Esophagus muscularis mucosa (tissue), 4 donors: ENCODE measurements at places on chromosomes 12 and 14. TPM values are rescaled to one million over a fixed set of nuclear protein-coding genes. Genes with fewer than 3 reads are reported as not detected.
A peak's percentile ranks its signal among the peaks of the same experiment; 100 is the strongest.

CCDC38 gene
- total RNA-seq, result not detected

DNA sequence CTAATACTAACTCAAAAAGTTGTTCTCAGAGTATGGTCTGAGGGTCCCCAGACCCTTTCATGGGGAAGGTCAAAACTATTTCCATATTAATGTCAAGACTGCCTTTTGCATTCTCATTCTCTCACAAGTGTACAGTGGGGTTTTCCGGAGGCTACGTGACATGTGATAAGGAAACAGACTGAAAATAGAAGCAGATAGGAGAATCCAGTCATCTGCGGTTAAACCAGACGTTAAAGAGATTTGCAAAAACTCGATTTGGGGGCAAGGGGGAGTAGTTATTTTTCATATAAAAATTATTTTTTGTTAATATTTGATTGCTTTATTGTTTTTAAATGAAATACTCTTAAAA is 1.0 kb upstream of the NAP1L1 start:
- DNase-seq, result no peak

DNA sequence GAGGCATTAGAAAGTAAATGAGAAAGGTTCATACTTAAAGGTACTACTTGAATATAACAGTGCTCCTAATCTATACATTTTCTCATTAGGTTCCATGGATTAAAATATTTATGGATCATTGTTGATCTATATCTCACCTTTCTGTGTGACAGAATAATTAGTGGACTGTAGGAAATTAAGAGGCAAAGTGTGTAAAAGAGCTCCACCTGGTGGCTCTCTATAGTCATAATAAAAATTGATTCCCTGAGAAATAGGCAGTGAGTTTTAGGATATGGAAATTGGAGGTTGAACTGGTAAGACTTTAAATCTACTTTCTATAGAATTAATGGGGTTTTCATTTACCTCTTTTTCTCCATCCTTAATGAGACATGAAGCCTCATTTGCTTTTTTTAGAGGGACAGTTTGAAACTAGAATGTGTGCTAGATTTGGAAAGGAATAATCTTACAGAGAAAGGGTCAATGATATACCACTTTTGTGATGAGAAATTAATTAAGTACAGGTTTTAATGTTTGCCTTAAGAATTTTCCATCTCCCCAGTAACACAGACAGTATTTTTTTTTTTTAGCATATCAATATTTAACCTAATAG is 11.8 kb upstream of the DERA start:
- DNase-seq, result no peak

GARIN6 gene
- not detected for total RNA-seq

CCDC197 gene
- total RNA-seq, result not detected

GRCh38 chr12:54431911-54432814 is 13.1 kb upstream of the ITGA5 start:
- no peak for DNase-seq

TRHDE gene
- 0.63 TPM for total RNA-seq

- DNase-seq, result no peak
Measured at GRCh38 chr14:93493054-93493453, 62.3 kb downstream of the UNC79 start.

- DNase-seq, result no peak
Measured at GRCh38 chr12:97639702-97640101, 177.1 kb downstream of the RMST start.

CNTN1 gene
- 63.1 TPM for total RNA-seq

KRT75 gene
- total RNA-seq, result not detected

DNA sequence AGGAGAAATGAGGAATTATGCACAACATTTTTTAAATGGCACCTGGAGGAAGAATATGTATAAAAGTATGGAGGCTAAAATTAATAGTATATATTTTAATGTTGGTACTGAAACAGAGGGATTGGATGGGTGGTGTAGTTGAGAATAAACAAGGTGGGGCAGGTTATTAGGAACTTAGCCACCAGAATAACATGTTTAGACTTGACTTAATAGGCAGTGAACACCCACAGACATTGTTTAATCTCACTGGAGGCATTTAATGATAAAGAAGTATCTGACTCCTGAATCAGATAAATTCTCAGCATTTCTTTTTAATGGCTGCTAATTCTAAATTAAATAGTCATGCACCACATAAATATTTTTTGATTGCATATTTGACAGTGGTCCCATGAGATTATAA is 139.7 kb downstream of the CNTN1 start:
- no peak for DNase-seq

GRCh38 chr12:109589691-109590245 is 16.2 kb downstream of the MVK start:
- no peak for DNase-seq

GRCh38 chr14:33370426-33370825 is 431.7 kb downstream of the NPAS3 start:
- DNase-seq, result no peak

ERBB3 gene
- total RNA-seq, result 16.9 TPM

GSC gene
- not detected for total RNA-seq

DNA sequence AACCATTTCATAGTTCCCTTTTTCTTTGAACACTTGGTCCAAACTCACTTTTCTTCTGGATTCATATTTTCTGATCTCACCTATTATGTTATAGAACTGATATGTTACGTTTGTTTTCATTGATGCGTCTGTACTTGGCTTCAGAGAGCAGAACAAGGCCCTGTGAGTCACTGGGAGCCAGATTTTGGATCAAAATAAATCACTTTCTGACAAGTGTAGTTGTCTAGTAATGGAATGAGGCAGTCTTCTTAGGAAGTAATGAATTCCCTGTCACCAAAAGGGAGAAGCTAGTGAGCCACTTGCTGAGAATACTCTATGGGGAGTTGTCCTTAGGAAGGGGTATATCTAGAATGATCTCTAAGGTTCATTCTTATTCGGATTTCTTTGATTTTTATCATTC is 10.2 kb downstream of the BICD1 start:
- DNase-seq, result no peak

TMEM260 gene
- total RNA-seq, result 10.0 TPM

- DNase-seq, result no peak
Measured at GRCh38 chr12:102811110-102811737, 105.8 kb downstream of the PAH start.

BEST3 gene
- 0.13 TPM for total RNA-seq

- DNase-seq, result no peak
Measured at GRCh38 chr12:53050426-53051057, 677 bp downstream of the TNS2 start.

GYS2 gene
- total RNA-seq, result not detected

- no peak for DNase-seq
Measured at GRCh38 chr12:101891462-101891971, 14.1 kb downstream of the DRAM1 start.

GRCh38 chr14:67393689-67394088 is 18.3 kb downstream of the PLEK2 start:
- peak; percentile 72 for DNase-seq

GRCh38 chr12:4044101-4044500 is 170.9 kb upstream of the PARP11 start:
- DNase-seq, result peak; percentile 87

DNA sequence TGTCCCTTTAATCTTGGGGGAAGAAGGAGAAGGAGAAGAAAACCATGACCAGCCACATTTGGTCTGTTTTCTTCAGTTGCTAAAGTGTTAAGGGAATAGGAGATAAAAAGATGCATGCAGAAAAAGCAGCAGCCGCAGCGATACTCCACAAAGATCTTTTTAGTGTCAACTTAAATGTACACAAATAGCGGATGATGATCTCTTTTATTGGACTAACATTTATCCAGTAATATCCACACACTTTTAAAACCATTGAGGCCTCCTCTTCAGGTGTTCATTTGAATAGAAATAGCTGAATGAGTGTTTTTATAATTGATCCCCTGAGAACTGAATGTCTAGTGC is 83.5 kb downstream of the PAPOLA start:
- no peak for DNase-seq

KRT81 gene
- 0.19 TPM for total RNA-seq

DNA sequence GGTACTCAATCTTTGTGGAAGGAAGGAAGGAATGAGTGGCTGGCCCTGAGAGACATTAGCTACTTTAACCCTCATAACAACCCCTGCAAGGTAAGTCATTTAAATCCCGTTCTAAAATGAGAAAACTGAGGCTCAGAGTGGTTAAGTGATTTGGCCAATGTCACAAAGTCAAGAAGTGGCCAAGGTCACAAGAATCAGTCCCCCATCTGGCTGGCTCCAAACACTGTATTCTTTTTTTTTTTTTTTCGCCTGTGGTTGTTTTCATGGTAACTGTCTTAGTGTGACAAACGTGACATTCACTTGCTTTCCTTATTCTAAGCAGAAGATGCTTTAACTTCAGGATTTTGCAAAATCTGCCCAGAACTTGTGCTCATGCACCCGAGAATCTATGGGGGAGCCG is 2.8 kb downstream of the TTC7B start:
- no peak for DNase-seq

KLRG1 gene
- total RNA-seq, result 2.0 TPM

SPX gene
- 1.2 TPM for total RNA-seq

DNA sequence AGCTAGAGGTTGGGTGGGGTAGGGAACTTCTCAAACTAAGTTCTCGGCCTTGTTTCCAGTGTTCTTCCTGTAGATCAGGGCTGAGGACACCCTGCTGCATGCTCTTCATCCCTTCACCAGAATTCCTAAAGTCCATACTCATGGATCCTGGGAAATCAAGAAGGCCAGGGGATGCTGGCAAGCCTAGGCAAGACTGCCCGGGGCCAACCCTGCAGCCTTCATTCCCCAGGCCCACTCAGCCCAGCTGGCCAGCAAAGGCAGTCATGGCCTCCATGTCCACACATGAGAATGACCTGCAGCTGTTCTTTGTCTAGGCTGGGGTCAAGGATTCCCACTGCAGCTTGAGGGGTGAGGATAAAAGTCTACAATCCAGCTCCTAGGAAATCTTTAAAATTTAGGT is 109.3 kb upstream of the ETV6 start:
- DNase-seq, result no peak

DLGAP5 gene
- 0.69 TPM for total RNA-seq

- no peak for DNase-seq
Measured at GRCh38 chr12:14956024-14956891, 5.1 kb downstream of the ARHGDIB start.

DNA sequence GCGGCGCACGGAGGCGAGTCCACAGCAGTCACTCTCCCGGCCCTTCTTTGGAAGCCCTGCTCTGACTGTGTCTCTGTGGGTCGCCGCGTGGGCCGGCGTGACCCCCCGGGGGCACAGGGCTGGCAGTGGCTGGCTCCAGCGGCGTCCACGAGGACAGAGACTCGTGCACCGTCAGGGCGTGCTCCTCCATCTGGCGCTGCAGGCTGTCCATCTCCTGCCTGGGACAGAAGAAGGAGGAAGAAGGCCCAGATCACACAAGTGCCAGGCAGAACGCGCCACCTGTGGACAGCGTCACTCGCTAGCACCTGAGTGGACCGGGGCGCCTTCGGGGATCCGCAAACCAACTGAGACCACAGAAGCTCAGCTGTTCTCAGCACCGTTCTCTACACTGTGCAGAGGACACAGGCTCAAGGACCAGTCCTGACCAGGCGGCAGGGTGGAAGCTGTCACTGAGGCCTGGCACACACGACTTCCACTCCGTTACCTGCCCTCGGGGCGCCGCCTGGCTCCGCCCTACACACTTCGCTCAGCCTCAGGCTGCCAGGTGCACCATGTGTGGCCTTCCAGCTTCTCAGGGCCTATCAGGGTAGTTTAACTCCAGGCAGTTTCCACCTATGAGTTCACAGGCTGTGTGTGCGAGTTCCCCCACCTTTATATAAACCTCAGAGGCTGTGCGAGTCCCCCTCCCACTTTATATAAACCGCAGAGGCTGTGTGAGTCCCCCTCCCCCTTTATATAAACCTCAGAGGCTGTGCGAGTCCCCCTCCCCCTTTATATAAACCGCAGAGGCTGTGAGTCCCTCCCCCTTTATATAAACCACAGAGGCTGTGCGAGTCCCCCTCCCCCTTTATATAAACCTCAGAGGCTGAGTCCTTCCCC is 11.7 kb upstream of the ANKLE2 start:
- no peak for DNase-seq

DNA sequence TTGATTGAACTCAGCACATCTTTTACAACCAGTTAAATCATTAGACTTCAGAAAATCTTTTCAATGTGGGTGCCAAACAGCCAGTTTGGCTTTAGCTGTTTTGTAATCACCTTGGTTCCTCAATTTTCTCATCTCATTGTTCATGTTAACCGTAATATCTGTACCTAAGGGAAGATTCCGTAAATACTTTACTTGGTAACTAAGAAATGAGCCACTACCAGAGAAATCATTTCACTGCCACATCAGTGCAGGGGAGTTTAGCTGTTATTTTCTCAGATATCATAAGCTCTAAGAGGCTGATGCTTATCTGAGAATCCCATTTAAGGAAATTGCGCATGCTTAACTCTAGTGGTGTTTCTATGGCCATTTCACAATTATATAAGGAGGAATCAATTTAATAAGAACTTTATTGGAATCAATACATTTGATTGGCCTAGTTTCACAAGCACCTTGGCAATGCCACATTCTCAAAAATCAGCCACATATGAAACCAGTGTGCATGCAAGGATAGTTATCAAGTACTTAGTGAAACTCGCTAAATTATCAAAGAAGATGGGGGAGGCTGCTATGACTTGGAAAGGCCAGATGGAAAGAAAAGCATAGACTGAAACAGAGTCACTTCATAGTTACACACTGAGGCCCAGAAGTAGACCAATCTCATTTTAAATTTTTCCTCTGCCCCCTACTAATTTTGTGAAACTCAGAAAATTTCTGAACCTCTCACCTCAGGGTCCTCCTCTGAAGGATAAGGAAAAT is 28.1 kb upstream of the IL22 start:
- no peak for DNase-seq

- DNase-seq, result no peak
Measured at GRCh38 chr12:3132636-3133404, 55.6 kb downstream of the TSPAN9 start.

PPM1H gene
- total RNA-seq, result 0.83 TPM

DNA sequence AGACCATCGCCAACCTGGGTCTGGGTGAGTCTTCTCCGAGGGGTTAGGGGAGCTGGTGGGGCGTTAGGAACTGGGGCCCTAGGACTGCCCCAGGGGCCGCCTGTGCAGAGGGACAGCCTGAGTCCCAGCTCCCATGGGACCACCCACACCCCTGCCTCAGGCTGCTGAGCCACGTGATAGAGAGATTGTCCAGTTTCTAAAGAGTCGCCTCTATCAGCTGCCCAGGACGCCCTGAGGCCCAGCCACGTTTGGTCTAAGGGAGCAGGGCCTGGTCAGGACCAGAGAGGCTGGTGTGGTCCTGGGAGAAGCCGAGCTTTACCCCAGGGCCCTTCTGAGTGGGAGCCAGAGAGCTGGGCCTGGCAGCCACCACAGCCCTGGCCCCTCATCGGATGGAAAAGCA is 107.1 kb downstream of the LGMN start:
- DNase-seq, result no peak

GRCh38 chr12:124949066-124949465 is 34.6 kb upstream of the UBC start:
- no peak for DNase-seq

MYL2 gene
- total RNA-seq, result not detected

- no peak for DNase-seq
Measured at GRCh38 chr12:54475537-54475936, 2.1 kb upstream of the GTSF1 start.
